ENCODE measurements at places on chromosomes 7 and 10.

GRCh38 chr7:96499532-96499931 lies 177.6 kb upstream of the SLC25A13 start:
- DNase-seq: no peak

DNA sequence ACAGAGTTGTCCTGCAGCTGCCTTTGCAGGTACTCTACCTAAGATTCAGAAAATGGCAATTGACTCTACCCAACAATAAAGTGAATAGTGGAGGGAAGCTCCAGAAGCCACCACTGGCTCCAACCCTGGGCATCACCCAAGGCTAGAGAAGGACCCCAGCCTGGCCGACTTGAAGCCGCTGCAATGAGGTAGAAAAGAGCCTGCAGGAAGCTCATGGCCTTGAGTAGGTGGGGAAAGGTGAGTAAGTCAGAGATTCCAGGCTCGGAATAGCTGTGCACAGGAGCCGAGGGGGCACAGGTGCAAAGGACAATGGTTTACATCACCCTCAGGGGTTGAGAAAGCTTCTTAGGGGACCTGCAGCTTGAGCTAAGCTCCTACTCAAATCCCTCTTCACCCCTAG lies 83.6 kb downstream of the AOAH start:
- no peak for DNase-seq

DNA sequence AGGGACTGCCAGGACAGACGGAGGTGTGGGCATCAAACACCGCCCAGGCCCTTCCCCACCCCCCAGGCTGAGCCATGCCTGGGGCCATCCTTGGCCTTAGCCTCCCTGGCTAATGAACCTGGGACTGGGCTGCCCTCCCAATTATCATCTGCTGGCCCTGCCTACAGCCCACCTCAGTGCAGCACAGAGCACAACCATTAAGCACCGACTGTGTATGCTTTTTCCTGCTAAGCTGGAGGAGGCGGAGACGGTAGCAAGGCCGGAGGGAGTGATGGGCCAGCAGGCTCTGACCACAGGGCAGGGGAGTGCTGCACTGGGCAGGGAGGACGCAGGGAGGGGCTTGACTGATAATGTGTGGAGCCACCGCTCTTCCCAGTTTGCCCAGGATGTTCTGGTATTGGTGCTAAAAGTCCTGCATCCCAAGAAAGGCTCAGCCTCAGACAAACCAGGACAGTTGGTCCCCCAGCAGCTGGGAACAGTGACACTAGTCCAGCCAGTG lies 72.0 kb downstream of the C10orf143 start:
- no peak for DNase-seq

- no peak for DNase-seq
Measured at GRCh38 chr7:133382775-133383559, 130.1 kb downstream of the EXOC4 start.

Measured in H7 (cell line).